Stimulated activated CD4-positive, alpha-beta T cell treated with anti-CD3 and anti-CD28 coated beads, Interleukin-12 subunit alpha, Interleukin-12 subunit beta, amount 100 ng/mL, for 24 hours (primary cell): ENCODE measurements at places on chromosomes 4 and X.
A peak's percentile ranks its signal among the peaks of the same experiment; 100 is the strongest.

DNA sequence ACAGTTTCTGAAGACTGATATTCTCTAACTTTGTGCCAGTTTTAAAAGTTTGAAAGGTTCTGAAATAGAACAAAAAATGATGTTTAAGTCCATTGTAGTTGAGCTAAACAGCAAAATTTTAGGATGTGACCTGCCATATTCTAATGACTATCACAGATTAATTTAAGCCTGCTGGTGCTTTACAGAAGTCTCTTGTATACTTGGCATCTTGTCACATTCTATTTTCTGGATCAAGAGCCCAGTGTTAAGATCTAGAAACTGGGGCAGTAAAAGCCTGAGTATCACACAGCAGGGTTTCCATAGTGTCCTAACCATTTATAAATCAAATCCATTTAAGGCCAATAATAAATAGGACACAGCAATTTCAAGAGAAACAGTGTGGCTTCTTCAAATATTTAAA is 12.4 kb downstream of the FSTL5 start:
- DNase-seq, result no peak

GRCh38 chr4:57734104-57734670 is 624.0 kb upstream of the IGFBP7 start:
- DNase-seq, result no peak

- no peak for DNase-seq
These were observed 355.2 kb upstream of the GALNT7 start for GRCh38 chr4:172813359-172813923.

GRCh38 chr4:78671903-78672815 is 104.0 kb upstream of the BMP2K start:
- DNase-seq, result no peak

- no peak for DNase-seq
These were observed 48.9 kb upstream of the UCP1 start for GRCh38 chr4:140617499-140618248.

- no peak for DNase-seq
These were observed 22.9 kb downstream of the ADGRA3 start for GRCh38 chr4:22492987-22493386.

DNA sequence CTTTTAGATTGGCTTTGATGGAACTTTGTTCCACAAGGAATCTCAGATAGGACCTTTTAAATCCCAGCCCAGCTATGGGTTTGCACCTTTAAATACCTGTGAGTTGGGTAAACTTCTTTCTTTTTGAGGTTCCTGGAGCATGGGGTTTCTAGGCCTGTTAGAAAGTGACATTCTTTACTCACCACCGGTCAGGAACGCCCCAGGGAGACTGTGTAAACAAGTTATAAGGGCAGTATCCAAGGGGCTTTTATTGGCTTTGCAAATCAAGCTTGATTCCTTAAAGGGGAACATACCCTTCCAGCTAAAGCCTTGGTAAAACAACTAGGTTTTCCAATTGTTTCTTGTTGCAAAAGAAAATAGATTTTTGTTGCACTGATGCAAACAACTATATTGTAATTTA is 93.4 kb downstream of the TENT5D start:
- DNase-seq, result no peak

DNA sequence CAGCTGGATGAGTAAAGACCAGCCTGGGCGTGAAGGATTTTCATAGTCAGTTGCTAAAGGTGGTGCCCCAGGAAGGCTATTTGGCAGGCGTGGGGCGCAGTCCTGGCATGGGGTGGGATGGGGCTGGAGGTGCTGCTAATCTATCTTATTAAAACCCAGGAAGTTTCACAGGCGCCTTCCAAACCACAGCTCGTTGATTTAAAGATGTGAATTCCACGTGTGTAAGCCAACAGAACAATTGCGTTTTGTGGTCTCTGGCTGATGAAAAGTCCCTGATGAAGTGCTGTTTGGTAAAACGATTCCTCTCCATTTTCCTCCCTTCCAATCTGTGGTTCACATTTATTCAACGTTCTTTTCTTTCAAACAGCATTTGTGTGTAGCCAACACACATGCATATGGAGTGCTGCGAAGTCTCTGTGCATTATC is 105.0 kb downstream of the TBL1X start:
- DNase-seq, result no peak

DNA sequence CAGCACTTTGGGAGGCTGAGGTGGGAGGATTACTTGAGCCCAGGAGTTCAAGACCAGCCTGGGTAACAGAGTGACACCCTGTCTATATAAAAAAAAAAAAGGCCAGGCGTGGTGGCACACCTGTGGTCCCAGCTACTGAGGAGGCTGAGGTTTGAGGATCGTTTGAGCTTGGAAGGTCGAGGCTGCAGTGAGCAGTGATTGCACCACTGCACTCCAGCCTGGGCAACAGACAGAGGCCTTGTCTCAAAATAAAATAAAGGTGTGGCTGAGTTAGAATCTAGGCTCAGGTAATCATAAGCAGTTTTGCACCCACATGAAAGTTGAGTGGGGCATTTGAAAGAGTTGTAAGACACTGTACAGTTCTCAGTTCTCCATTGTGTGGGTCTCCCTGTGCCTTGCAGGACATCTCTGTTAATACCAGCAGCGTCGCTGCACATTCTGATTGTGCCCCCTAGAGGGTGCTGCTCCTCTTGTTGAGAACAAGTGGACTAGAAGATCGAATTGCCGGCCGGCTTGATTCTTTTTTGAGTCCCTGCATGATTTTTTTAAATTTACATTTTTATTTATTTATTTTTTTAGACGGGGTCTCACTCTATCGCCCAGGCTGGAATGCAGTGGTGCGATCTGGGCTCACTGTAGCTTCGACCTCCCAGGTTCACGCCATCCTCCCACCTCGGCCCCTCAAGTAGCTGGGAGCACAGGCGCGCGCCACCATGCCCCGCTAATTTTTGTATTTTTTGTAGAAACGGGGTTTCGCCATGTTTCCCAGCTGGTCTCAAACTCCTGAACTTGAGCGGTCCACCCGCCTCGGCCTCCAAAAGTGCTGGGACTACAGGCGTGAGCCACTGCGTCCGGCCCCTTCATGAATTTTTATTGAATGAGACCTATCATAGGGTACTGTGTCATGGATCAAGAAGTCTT is 73.6 kb upstream of the RBMX start:
- DNase-seq, result peak; percentile 13

DNA sequence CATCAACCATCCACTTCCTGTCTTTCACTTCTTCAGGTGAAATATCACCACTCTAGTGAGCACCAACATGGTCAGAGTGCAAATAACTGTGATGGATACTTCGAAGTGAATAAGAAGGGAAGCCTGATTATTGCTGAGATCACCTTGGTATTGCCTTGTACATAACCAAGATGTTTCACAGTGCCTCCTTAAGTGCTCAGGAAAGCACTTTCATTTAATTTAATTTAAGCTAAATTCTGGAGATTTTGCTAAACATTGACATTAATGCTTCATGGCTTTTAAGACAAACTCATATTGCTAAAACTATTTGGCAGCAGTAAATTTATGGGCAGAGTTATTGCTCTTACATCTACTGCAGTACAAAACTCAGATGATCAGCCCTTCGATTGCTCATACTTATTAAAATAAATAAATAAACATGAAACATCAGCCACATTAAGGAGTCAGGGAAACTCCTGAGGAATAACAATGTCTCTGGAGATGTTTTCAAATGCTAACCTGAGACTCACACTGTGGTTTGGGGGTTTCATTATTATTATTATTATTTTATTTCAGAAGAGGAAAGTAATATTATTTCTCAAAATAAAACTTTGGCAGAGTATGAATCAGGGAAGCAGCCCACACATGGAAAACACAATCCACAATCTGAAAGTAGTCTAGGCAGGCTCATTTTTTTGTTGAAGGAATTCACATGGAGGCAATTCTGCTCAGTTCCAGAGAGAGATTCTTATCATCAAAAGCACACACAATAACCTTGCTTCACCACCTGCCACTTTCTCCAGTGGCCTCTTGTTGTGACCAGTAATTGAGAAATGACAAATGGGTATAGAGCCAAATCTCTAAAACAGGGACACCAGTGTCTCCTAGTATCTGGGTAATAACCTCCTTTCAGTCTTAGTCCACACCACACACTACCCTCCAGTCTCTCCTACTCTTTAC is 344.2 kb downstream of the MAPK10 start:
- no peak for DNase-seq

DNA sequence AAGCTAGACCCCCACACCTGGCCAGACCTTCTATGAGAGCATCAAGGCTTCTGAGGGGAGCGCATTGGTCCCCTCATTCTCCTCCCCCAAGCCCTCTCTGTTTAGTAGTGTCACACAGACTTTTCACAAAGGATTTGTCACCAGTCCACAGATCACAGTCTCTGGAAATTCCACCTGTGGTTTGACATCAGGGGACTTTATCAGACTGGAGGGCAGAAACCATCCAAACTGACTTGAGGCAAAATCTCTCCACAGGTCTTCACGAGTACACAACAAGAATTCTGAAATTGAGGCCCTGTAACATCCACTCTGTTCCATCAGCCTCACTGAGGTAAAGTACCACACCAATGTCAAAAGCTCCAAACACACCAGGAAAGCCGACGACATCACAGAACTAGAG is 112.5 kb downstream of the SH3KBP1 start:
- DNase-seq, result no peak

DNA sequence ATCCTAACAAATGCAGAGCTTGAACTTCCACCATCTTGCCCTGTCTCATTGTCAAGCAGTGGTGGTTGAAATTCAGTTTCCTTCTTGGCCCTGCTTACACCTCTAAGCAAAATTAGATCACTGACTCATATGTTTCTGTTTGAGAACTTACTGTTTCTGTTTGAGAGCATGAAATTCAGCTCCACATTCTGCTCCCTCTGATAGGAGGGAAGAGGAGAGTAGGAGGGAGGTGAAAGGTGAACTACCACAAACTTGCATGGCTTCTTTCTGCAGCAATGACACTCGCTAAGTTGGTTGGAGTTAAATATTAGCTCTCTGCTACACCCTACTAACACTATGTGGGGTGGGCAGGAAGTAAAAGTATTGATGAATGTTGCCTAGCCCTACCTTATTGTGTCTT is 117.8 kb upstream of the EDA2R start:
- no peak for DNase-seq

- no peak for DNase-seq
These were observed 48.0 kb upstream of the HDAC8 start for GRCh38 chrX:72620550-72621145.

- peak; percentile 2 for DNase-seq
These were observed 274 bp upstream of the ERVMER34-1 start for GRCh38 chr4:52751487-52751911.

GRCh38 chr4:100823066-100823992 is 305.5 kb upstream of the EMCN start:
- DNase-seq, result no peak

DNA sequence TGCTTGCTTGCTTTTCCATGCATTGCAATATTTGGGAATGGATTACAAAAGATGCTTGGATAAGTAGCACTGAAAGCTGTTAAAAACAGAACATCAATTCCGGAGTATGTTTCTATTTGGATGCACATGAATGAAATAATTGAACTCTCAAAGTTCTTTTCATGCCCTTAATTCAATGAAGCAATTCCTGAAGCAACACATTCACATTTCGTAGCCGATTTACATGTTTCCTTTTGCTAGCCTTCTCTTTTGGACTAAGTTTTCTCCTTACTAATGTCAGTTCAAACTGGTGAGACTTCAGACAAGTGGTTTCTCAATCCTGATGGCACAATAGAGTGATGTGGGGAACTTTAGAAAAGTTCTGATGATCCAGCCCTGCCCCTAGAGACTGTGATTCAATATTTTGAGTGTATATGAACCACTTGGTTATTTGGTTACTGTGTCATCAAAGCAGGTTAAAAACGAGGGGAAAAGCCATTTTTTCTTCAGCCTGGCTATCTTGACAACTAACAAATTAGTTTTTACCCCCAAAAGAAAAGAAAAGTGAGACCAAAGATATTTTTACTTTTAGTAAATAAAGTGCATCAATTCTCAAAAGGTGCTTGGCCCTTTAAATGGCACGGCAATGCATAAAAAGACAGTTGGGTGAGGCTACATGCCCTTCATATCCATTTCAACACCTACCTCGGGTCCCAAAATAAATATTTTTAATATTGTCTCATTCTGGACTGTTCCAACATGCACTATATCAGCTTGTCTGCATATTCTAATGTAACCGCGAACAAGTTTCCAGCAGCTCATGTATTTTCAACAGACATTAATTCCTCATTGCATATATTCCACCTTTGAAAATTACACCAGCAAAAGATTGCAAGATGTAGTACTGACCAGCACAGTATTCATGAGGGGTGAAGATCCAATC is 90.1 kb upstream of the RPL34 start:
- no peak for DNase-seq

DNA sequence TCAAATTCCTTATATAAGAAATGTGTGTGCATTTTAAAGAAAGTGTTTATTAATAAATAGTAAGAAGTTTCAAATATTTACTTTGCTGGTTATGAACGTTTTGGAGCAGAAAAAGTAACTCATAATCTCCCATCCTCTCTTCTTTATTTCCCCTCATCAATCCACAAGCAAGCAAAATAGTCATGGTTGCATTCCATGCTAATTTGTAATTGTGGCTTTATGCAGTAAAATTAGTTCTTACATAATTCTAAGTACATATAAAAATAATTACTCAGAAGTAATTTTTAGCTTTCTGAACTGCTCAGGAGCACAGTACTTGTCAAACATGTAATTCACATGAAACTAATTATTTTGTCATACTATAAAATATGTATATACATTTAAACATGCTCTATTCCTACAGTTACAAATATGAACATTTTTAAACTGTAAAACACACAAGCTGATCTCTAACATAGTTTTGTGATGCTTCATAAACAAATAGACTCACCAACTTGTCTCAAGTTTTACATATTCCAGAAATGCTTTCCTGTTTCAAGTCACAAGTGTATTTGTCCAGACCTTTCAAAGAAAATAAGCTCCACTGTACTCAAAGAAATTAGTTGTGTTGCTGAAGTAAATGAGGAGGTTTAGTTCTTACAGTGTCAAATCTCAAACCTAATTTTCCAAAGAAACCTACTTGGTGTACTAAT is 218.9 kb downstream of the PABPC4L start:
- DNase-seq, result no peak

GRCh38 chrX:133776072-133776471 is 209.3 kb downstream of the GPC3 start:
- no peak for DNase-seq

GRCh38 chr4:85910985-85911384 is 436.0 kb downstream of the ARHGAP24 start:
- no peak for DNase-seq

GRCh38 chr4:8038719-8039251 is 99.1 kb upstream of the AFAP1 start:
- no peak for DNase-seq
